ENCODE measurements at places on chromosomes 5 and 9.

GRCh38 chr5:61119066-61119465 is 43.2 kb downstream of the SMIM15 start:
- no peak for DNase-seq

DNA sequence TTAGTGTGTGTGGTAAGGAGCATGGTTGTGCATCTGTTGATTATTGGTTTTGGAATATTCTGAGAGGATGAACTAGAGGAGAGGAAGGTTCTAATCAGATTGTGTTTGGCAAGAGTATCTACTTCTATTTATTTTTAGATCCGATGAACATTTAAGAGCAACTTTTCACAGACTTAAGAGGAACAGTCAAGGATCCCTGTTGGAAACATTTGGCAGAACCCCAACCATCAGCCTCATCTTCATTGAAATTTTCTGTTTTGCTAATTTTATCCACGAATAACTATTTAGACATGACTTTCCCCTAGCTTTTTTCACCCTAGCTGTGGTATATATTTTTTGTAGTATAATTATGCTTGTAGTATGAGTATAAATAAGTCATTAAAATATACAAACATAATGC is 868.5 kb downstream of the MAT2B start:
- DNase-seq, result no peak

- DNase-seq, result no peak
Measured at GRCh38 chr9:27408001-27408400, 111.1 kb upstream of the EQTN start.

DNA sequence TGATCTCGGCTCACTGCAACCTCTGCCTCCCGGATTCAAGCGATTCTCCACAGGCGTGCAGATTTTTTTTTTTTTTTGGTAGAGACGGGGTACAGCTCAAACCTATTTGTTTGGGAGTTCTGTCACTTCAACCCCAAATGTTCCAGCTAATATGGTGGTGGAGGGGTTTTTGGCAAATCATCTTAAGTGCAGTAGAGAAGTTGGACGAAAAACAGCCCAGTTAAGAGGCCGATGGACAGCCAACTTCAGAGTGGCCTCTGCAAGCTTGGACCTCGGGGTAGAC is 756 bp upstream of the PRR7 start:
- DNase-seq, result no peak

DNA sequence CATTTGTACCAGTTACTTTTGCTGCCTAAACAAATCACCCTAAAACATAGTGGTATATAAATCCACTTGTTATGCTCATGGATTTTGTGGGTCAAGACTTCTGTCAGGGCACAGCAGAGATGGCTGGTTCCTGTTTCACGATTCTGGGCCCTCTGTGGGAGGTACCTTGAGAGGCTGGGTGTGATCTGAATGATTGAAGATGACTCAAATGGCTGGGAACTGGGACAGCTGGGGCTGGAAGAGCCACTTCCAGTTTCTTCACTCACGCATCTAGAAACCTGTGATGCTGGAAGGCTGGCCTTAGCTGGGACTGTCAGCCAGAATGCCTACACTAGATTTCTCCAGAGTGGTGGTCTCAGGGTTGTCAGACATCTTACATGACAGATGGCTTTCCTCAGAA is 88.1 kb downstream of the KIF4B start:
- DNase-seq, result no peak

GRCh38 chr9:124311283-124311682 is 53.5 kb downstream of the NEK6 start:
- no peak for DNase-seq
